Activated naive CD8-positive, alpha-beta T cell treated with anti-CD3 and anti-CD28 coated beads, Interleukin-2, amount 10 ng/mL, durations not matched to agents 7 days and 5 days (primary cell): ENCODE measurements at places on chromosomes 12 and 14.

GRCh38 chr14:46250113-46250703 is 401.4 kb downstream of the RPL10L start:
- DNase-seq, result no peak
- no peak overlapping the region for H3K27ac ChIP-seq
- no peaks in the 10 kb centered on the region for H3K36me3 ChIP-seq
- H3K27me3 ChIP-seq, result no peaks in the 10 kb centered on the region
- no peak overlapping the region for H3K4me3 ChIP-seq
- no peaks in the 10 kb centered on the region for H3K4me1 ChIP-seq

GRCh38 chr14:94110552-94111181 is at the start of gene IFI27:
Gene IFI27, plus strand, starts transcription at chr14:94110736.
- peak within 1 kb of the TSS; percentile 85 for H3K4me3 ChIP-seq
- peaks cover 32% of the 10 kb centered on the region for H3K4me1 ChIP-seq
- peak within 1 kb of the TSS; percentile 92 for H3K27ac ChIP-seq
- H3K36me3 ChIP-seq, result peaks cover 33% of the 10 kb centered on the region

GRCh38 chr12:1864456-1864855 is 44.1 kb downstream of the LRTM2 start:
- no peaks in the 10 kb centered on the region for H3K36me3 ChIP-seq
- H3K4me3 ChIP-seq, result no peak overlapping the region
- no peak for DNase-seq
- H3K27ac ChIP-seq, result no peak overlapping the region
- H3K4me1 ChIP-seq, result no peaks in the 10 kb centered on the region

- H3K4me3 ChIP-seq, result no peak overlapping the region
- no peak overlapping the region for H3K27ac ChIP-seq
- no peaks in the 10 kb centered on the region for H3K36me3 ChIP-seq
- no peaks in the 10 kb centered on the region for H3K27me3 ChIP-seq
- DNase-seq, result no peak
- no peaks in the 10 kb centered on the region for H3K4me1 ChIP-seq
These were observed 152.3 kb downstream of the DIO2 start for GRCh38 chr14:80059041-80059440.

DNA sequence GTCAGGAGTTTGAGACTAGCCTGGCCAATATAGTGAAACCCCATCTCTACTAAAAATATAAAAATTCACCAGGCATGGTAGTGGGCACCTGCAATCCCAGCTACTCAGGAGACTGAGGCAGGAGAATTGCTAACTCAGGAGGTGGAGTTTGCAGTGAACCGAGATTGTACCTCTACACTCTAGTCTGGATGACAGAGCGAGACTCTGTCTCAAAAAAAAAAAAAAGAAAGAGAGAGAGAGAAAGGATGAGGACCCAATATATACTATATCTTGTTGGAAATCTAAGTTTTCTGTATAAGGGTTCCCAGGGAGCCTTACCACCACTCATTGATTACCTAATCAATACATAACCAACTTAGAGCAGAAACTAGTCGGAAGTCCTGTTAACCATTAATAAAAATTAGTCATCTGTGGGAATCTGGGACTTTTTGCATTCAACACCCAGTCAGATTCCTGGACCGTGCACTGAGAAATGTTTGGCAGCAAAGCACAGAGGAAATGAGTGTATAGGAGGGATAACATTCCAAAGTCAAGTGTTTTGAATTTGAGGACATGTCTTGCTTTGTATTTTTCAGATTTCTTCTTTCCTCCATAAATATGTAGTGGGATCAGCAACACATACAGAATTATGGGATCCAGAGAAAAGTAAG is 44.8 kb upstream of the NR2C1 start:
- H3K36me3 ChIP-seq, result no peaks in the 10 kb centered on the region
- no peak overlapping the region for H3K4me3 ChIP-seq
- H3K4me1 ChIP-seq, result peaks cover 3% of the 10 kb centered on the region
- no peak overlapping the region for H3K27ac ChIP-seq
- H3K27me3 ChIP-seq, result peaks cover 2% of the 10 kb centered on the region
